Occipital lobe (tissue), 3 donors: ENCODE measurements at places on chromosomes 13 and 19.

DNA sequence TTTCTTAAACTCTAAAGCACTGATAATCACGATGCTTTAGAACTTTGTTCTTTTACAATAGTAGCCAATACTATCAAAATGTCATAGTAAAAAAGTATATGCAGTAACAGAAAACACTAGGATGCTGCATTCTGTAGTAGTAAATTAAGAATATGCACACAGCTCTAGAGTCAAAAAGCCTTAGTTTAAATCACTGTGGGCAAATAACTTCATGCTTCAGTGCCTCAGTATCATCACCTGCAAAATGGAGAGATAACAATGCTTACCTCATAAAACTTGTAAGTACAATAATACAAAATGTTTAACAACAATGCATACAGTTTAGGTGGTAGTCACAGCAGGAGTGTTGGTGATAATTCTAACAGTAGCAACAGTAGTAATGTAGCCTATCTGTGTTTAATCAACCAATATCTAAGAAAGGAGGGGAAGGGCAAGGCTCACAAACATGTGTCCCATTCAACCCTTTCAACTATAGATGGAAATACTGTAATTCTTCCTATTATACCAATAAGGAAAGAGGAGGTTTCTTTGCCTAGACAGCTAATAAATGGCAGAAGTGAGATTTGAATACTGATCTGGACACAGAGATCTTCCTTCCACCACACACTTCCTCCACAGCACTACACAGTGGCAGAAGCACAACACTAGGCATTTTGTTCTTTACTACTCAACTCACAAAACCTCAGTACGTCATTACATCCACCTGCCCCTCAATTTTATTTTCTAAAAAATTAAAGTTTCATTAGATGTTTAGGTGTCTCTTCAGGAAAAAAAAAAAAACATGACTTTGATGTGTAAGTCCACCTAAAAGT lies 4.6 kb downstream of the RBM26 start:
- no peak for DNase-seq

- DNase-seq = no peak
Observed at GRCh38 chr19:43605875-43606568, 5.9 kb upstream of the SRRM5 start.

DNA sequence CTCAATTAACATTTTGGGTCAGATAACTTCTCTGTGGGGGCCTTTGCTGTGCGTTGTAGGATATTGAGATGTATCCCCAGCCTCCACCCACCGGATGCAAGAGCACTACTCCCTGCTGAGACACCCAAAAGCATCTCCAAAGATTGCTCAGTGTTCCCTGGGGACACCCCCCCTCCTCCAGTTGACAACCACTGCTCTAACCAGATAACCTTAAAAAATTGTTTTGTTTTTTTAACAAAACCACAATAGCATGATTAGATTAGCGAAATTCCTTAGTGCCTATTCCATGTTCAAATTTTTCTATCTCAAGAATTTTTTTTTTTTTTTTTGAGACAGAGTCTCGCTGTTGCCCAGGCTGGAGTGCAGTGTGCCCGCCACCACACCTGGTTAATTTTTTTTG lies 2.6 kb upstream of the EPN1 start:
- DNase-seq = no peak

DNA sequence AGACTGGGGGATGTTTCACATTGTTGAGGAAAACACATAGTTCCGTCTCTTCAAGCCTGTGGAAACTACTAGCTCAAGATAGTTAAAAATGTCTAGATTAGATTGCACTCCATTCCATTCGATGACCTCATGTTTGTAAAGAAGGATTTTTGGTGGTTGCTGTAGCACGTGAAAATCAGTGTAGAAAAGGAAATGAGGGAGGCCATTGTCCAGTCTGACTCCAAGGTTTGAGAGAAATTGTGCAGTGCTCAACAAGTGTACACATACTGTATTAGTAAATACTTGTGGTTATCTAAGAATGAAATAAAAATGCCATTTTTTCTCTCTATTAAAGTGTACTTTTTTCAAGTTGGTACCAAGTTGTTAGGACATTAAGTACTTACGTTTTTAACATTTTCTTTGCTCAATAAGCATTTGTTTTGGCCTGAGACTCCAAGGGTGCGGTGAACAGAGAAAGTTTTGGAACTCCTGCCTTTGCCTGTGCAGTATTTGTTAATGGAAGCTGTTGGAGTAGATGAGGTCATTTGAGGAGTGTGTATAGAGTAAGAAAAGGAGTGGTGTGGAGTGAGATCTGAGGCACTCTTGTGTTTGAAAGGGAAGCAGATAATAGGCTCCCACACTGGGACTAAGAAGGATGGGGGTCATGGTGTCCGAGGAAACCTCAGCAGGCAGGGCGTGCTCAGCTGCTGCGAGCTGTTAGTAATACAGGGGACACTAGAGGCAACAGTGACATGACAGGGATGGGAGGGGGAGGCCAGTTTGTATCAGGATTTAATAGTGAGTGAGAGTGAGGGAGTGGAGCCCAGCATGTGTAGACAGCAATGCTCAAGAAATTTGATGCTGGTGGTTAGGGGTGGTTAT lies 4.4 kb downstream of the WASF3 start:
- DNase-seq = no peak

GRCh38 chr19:20472854-20473253 lies 92.7 kb downstream of the ZNF737 start:
- DNase-seq = no peak
